ENCODE measurements at places on chromosomes 7 and 10.

DNA sequence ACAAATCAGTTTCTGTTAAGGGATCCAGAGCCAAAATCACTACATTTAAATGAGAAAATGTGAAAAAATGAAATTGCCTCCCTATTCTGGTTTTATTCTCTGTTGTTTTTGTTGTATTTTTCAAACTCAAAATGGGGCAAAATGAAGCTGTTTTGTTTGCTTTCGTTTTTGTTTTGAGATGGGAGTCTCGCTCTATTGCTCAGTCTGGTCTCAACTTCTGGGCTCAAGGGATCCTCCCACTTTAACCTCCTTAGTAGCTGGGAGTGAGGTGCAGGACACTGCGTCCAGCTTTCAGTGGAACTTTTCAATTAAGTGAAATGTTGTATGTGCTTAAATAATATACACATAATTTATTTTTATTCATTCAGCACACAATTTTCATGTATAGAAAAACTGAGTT, 205.0 kb downstream of the SORCS1 start:
- DNase-seq, result no peak

- DNase-seq, result no peak
Measured at GRCh38 chr10:121339114-121339513, 259.1 kb downstream of the FGFR2 start.

GRCh38 chr10:9577746-9578145, 1439.9 kb upstream of the CELF2 start:
- DNase-seq, result no peak

DNA sequence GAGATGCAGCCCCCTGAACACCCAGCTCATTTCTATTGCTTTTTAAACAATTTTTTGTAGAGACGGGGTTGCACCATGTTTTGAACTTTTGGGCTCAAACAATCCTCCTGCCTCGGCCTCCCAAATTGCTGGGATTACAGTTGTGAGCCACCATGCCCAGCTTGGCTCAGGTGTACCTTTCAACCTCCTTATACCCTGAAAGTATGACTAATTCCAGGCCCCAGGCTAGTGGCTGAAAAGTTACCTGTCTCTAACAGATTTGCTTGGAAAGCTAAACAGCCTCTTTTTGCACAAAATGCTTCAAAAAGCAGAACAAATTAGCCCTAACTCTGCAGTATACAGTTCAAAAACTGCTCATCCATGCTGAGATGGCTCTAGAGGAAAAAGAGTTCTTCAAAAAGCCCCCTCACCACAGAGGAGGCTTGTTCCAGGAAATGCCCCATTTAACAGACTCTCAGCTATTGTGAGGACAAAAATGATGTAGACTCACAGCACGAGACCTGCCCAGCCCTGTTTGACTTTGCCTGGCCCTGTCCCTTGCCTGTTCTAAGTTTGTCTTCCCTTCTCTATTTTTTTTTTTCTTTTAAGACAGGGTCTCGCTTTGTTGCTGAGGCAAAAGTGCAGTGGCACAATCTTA, 13.4 kb upstream of the AP1S1 start:
- no peak for DNase-seq

GRCh38 chr10:81831060-81831459, 43.9 kb upstream of the NRG3 start:
- DNase-seq, result no peak

DNA sequence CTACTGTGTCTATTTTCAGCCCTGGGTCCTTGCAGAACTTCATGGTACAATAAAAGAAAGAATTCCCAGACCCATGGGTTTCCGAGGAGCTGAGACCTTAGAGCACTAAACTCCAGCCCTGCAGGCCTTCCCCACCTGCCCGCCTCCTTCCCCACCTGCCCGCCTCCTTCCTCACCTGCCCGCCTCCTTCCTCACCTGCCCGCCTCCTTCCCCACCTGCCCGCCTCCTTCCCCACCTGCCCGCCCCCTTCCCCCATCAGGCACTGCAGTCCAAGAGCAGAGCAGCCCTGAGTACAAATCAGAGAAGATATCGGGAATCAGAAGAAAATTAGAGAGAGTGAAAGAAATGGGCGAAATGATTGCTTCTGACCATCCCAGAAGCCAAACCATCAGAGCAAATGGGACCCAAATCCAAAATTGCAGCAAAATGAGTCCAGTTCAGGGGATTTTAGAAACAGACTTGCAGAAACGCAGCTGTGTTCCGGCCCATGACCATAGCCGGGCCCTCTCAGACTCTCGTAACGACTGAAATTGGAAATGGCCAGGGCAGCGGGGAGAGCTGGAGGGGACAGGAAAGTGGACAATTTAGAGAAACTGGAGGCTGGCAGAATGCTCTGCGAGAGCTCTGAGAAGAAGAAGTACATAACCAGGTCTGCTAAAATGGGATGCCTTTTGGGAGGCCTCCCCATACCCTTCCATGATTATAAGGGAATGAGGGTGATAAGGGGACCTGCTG, 568.4 kb downstream of the TCERG1L start:
- no peak for DNase-seq

DNA sequence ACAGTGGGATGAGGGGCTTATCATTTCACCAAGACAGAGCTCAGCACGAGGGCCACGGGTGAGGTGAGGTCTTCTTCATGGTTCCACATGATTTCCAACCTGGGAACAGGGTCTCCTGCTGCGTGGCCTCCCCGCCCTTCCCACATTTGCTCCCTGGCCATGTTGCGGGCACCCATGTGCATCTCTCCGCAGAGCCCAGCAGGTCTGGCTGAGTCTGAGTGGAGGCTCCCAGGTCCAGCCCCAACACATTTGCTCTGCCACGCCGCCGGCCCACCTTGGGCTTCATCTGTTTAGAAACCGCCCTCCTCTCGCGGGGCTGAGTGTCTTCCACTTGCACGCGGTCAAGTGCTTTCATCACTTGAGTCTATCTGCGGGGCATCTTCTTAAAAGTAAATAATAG, 14.8 kb upstream of the PRKAR1B start:
- DNase-seq, result no peak

DNA sequence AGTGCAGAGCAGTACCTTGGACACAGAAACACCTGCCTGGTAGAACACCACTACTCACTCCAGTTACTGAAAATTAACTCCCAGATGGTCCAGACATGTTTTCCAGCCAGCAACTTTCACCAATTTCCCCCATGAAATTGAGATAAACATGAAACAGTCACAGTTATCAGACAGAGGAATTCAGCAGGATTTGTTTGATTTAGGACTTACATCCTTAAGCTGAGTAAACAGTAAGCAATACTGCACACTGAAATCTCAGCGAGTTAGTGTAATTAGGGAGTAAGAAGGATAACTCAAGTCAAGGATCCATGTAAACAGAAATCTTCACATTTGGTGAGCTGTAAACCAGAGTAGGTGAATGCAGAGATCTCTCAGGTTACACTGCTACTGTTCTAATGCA, 353.5 kb downstream of the ELMO1 start:
- DNase-seq, result no peak

- DNase-seq, result no peak
Measured at GRCh38 chr10:97169911-97170693, 15.7 kb downstream of the SLIT1 start.

GRCh38 chr7:148650232-148650858, 48.4 kb upstream of the CUL1 start:
- DNase-seq, result no peak

GRCh38 chr7:130127821-130128317, 57.5 kb downstream of the KLHDC10 start:
- DNase-seq, result no peak

- no peak for DNase-seq
Measured at GRCh38 chr7:16060502-16060901, 360.8 kb downstream of the CRPPA start.

DNA sequence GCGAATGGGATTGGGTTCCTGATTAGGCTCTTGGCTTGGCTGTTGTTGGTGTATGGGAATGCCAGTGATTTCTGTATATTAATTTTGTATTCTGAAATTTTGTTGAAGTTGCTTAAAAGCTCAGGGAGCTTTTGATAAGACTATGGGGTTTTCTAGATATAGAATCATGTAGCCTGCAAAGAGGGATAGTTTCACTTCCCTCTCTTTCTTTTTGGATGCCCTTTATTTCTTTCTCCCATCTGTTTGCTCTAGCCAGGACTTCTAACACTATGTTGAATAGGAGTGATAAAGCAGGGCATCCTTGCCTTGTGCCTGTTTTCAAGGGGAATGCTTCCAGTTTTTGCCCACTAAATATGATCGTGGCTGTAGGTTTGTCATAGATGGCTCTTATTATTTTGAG, 40.4 kb upstream of the MPP7 start:
- no peak for DNase-seq

GRCh38 chr10:61842755-61843497, 58.6 kb upstream of the ARID5B start:
- no peak for DNase-seq

DNA sequence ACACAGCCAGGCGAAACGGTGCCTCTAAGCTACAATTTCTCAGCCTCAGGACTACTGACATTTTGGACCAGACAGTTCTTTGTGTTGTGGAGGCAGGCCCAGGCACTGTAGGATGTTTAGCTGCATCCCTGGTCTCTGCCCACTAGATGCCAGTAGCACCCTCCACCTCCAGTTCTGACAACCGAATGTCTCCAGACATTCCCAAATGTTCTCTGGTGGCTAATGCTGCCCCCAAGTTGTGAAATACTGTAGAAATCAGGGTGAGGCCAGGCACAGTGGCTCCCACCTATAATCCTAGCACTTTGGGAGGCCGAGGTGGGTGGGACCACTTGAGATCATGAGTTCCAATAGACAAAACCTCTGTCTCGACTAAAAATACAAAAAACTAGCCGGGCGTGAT, 18.2 kb downstream of the HNRNPF start:
- DNase-seq, result no peak

- DNase-seq, result no peak
Measured at GRCh38 chr7:107951896-107952295, 51.1 kb downstream of the LAMB1 start.

DNA sequence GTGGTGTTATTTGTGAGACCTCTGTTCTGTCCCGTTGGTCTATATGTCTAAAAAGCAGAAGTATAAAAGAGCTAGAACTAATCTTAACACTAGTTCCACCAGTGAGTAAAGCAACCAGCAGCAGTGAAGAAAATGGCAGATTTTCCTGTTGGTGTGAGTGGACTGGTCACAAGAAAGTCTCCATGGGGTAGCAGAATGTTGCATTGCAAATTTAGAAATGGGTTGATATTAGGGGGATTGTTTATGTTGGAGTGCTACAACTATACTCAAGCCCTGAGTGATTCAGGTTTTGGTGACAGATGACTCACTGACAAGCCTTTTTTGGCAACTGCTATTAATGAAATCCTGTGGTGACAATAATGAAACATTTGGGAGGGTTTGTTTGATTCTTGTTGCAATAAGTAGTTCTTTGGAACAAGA, 5.6 kb downstream of the AVL9 start:
- no peak for DNase-seq

DNA sequence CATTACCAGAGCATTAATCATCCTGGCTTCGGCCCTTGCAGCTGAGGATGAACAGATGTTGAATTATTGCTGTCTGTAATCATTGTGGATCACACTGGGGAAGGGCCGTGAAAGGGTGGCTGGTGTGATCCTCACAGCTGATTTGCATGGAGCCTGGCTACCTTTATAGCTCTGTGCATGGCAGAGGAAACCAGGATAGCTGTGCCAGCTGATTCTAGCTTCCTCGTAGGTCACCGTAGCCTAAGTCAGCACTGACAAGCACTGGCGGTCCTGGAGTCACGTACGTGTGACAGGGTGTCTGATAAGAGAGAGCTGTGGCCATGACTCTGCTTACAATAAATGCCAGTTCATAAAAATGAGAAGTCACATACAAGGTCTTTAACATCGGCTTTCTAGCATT, 76.5 kb downstream of the INSYN2A start:
- no peak for DNase-seq

DNA sequence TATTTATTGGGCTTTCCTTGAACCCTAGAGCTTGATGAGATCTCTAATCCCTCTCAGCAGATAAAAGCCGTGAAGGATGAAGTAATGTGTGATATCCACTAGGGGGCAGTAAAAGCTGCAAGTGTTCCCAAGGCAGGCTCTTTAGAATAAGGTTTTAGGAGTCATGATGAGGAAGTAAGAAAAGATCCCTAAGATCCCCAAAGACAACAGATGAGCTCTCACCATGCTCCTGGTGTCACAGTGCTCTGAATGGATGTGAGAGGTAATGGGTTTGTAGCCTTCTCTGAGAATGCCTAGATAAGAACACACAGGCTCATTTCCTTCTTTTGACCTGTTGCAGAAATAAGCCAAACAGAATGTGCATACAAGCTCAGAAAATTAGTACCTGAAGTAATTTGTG, 70.4 kb upstream of the ITPRID1 start:
- DNase-seq, result no peak

DNA sequence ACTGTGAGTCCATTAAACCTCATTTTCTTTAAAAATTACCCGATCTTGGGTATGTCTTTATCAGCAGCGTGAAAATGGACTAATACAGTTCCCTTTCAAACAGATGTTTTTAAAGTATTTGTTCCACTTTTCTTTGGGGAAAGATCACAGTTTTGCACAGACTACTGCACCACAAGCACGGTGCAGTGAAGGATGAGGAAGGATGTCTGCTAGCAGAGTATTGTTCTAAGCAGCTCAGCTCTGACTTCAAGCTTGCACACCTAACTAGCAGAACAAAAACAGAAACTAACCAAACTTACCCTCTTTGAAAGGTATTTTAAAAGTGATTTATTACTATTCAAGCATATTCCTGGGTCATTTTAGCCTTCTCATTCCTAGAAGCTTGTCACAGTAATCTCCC, 20.0 kb downstream of the THNSL1 start:
- no peak for DNase-seq

GRCh38 chr10:78815702-78816334, 252.9 kb upstream of the ZMIZ1 start:
- DNase-seq, result no peak

DNA sequence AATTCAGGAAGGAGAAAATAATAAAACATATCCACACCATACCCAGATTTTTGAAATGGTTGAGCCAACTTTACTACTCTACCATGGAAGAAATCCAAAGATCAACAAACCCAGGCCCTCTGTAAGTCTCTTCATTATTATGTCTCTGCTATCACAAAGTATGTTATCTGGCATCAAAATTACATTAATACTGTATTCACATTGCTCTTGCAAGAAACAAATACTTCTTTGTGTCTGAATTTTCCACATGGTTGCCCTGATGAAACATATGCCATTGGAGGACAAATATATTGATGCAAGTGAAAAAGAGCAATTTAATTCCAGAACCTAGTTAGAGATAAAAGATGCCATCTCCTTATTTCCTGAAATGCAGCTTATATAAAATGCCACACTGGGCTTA, 204.0 kb downstream of the FZD1 start:
- DNase-seq, result no peak

GRCh38 chr10:70906031-70906783, 17.8 kb upstream of the PCBD1 start:
- no peak for DNase-seq

GRCh38 chr10:130932326-130933007, 379.1 kb downstream of the TCERG1L start:
- DNase-seq, result no peak

- no peak for DNase-seq
Measured at GRCh38 chr7:71511361-71511807, 379.4 kb downstream of the GALNT17 start.

- DNase-seq, result no peak
Measured at GRCh38 chr7:120944826-120945562, 5.6 kb upstream of the ING3 start.

GRCh38 chr10:22581461-22581860, 132.9 kb downstream of the PIP4K2A start:
- DNase-seq, result no peak
